ENCODE measurements at places on chromosomes 4 and X. TPM values are rescaled to one million over a fixed set of nuclear protein-coding genes. Genes with fewer than 3 reads are reported as not detected.
A peak's percentile ranks its signal among the peaks of the same experiment; 100 is the strongest.

GRCh38 chrX:139052461-139052860, 340.9 kb upstream of the FGF13 start:
- DNase-seq = no peak
- no peaks in the 10 kb centered on the region for H3K27me3 ChIP-seq
- no peaks in the 10 kb centered on the region for H3K4me1 ChIP-seq
- H3K27ac ChIP-seq = no peak overlapping the region
- H3K36me3 ChIP-seq = no peaks in the 10 kb centered on the region
- no peak overlapping the region for H3K4me3 ChIP-seq

GRCh38 chrX:17547658-17548057, 172.7 kb downstream of the NHS start:
- no peak overlapping the region for H3K4me3 ChIP-seq
- DNase-seq = peak; percentile 82
- no peak overlapping the region for H3K27ac ChIP-seq
- no peaks in the 10 kb centered on the region for H3K36me3 ChIP-seq

GRCh38 chr4:4609622-4610334, 67.9 kb upstream of the STX18 start:
- H3K36me3 ChIP-seq = no peaks in the 10 kb centered on the region
- no peaks in the 10 kb centered on the region for H3K27me3 ChIP-seq
- no peak overlapping the region for H3K4me3 ChIP-seq
- H3K4me1 ChIP-seq = no peaks in the 10 kb centered on the region
- no peak overlapping the region for H3K27ac ChIP-seq
- DNase-seq = no peak

NDST3 gene
- polyA plus RNA-seq = 1.7 TPM

- no peak overlapping the region for H3K4me3 ChIP-seq
- DNase-seq = no peak
- H3K27ac ChIP-seq = no peak overlapping the region
- no peaks in the 10 kb centered on the region for H3K27me3 ChIP-seq
- no peaks in the 10 kb centered on the region for H3K4me1 ChIP-seq
Observed at GRCh38 chr4:159600061-159600460, 497.2 kb downstream of the RAPGEF2 start.

- H3K36me3 ChIP-seq = no peaks in the 10 kb centered on the region
- no peaks in the 10 kb centered on the region for H3K27me3 ChIP-seq
- H3K4me3 ChIP-seq = no peak overlapping the region
- DNase-seq = no peak
- peak overlapping the region; percentile 65 for H3K27ac ChIP-seq
- H3K4me1 ChIP-seq = no peaks in the 10 kb centered on the region
Observed at GRCh38 chr4:26885912-26886274, 25.3 kb downstream of the STIM2 start.

HPSE gene
- polyA plus RNA-seq = 1.9 TPM

TMEM271 gene
- polyA plus RNA-seq = not detected

Measured in left lung (tissue), 14 donors.